RKO (cell line): ENCODE measurements at places on chromosomes 11 and 22.

GRCh38 chr22:24926849-24927579 is 19.5 kb downstream of the LHFPL7 start:
- DNase-seq, result peak; percentile 67

GRCh38 chr22:26707090-26707489 is 49.7 kb downstream of the MIAT start:
- no peak for DNase-seq

- DNase-seq, result no peak
Observed at GRCh38 chr11:116890193-116890592, 52.8 kb upstream of the APOA1 start.

DNA sequence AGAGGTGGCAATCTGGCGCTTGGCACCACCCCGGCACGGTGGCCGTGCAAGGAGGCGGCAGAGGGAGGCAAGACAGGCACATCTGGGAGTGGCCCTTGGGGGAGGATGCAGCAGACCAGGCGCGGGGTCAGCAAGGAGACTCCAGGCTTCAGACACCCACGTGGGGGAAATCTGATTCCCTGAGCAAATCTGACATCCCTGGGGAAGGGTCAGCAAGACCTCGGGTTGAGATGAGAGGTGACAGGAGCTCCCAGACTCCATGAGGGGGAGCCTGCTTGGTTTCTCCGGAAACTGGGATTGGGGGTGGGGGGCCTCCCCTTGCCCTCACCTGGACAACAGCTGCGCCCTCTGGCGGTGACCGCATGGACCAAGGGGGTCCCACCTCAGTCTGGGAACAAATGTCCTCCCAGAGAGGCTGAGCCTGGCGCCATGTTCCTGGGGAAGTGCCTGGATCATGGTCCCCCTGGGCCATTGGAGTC is 4.0 kb upstream of the RCOR2 start:
- DNase-seq, result no peak

DNA sequence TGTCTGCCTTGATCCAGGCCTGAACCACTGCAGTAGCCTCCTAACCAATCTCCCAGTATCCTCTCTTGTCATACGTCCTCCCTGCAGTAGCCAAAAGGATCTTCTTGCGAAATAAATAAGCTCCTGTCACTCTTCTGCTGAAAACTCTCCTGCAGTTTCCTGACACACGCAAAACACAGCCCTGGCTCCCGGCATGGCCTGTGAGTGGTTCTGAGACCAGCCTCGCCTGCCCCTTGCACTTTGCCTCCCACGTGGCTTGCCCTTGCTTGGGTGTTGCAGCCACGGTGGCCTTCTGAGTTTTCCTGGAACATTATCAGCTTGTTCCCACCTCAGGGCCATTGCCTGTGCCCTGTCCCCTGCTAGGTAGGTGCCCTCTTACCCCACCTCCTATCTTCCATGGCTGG is 7.2 kb downstream of the ZC3H7B start:
- no peak for DNase-seq

- DNase-seq, result no peak
Observed at GRCh38 chr22:36037102-36037758, 8.6 kb upstream of the RBFOX2 start.

DNA sequence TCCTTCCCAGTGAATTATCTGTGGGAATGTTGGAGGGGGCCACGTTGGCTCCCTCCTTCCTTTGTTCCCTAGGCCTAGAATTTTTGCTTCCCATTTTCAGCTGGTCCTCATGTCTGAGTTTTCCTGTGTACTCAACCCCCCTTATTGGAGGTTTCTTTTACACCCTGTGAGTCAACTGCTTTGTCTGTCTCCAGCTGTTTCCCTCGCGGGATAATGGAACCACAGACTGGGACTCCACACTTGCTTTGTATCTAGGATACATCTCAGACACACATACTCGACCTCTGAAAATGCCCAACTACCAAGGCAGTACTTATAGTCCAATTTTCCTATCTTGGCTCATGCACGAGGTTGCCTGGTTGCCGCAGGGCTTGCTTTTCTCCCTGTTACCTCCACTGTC is 352.7 kb upstream of the MPPED2 start:
- DNase-seq, result no peak

GRCh38 chr11:36077886-36078685 is 134.2 kb downstream of the LDLRAD3 start:
- DNase-seq, result peak; percentile 59

DNA sequence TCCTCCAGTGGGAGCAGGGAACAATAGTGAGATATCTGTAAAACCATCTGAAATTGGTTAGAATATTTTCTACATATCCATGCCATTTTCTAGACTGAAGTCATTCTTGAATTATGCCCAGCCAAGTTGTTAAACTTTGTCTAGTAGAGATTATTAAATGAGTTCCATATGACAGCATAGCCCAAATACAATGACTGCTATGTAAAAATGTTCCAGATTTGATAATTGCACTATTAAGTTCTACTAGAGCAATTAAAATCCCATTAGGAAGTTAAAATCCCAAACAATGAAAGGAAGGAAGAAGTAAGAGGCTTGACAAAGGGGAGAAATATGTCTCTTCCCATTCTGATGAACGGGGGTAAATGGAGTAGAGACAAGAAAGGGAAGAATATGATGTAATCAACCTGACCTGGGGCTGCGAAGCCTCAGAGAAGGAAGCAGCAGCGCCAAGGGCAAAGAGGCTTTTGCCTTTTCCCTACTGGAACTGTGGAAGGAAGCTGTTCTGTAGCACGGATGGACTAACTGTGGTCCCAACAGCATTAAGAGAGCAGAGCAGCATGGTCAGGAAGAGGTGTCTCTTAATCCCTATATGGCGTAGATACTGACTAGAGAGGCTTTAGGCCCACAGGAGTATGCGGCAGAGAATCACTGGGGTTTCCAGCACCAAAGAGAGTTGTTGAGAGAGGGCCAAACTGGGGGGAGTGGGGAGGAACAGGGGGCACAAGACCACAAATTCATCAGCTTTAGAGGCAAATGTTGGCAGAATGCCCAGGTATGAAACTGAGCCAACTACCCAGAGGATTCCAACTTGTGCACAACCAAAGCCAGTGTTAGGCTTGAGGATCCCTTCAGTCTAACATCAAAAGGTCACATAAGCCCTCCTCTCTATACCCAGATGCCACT is 26.7 kb downstream of the RRP8 start:
- no peak for DNase-seq
